ENCODE measurements at places on chromosomes 6 and 20.

GRCh38 chr20:57693002-57693582 lies 16.7 kb downstream of the PMEPA1 start:
- no peak for DNase-seq

- no peak for DNase-seq
Measured at GRCh38 chr6:5562277-5562676, 301.0 kb downstream of the FARS2 start.

DNA sequence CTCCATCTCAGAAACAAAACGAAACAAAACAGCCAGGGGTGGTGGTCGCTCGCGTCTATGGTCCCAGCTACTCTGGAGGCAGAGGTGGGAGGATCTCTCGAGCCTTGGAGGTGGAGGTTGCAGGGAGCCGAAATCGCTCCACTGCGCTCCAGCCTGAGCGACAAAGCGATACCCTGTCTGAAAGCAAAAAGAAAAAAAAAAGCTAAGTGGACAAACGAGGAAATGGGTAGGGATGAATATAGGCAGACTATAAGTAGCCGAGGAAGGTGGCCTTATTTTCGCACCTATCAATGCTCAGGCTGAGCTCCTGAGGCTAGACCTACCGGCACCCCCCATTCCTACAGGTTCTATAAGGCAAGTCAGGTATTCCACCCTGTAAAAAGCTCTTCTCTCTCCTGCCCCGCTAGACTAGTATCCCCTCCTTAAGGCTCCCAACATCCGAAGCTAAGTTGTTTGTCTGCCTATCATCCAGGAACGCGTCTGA lies 650 bp upstream of the CASP8AP2 start:
- no peak for DNase-seq

DNA sequence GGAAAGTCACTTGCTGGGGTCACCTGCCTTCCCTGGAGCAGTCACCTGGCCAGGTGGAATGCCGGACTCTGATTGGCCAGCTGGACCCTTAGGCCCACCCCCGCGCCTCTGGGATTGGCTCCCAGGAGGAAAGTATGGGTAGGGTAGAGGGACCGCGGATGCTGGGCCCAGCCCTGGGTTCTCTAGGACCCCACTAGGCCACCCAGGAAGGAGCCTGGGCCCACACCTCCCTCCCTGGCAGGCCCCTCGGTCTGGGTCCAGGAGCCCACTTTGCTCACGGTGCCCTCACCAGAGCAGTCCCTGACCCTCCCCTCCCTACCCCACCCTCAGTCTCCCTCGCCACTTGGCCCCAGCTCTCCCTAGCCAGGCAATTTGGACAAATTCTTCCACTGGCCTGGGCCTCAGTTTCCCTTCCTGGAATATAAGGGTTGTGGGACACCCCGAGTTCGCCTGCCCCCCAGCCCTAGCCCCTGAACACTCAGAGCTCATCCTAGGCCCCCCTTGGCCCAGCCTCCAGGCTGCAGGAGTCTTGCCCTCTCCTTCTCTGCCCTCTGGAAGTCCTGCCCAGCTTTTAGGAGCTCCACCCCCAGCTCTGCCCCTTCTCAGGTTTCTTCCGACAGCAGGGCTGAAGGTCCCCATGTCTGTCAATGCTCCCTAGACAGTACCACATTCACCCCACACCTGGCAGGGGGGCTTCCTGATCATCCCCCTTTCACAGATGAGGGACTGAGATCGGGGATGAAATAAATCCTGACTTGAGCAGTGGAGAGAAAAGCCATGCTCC lies 299.6 kb downstream of the TAF4 start:
- DNase-seq: no peak

DNA sequence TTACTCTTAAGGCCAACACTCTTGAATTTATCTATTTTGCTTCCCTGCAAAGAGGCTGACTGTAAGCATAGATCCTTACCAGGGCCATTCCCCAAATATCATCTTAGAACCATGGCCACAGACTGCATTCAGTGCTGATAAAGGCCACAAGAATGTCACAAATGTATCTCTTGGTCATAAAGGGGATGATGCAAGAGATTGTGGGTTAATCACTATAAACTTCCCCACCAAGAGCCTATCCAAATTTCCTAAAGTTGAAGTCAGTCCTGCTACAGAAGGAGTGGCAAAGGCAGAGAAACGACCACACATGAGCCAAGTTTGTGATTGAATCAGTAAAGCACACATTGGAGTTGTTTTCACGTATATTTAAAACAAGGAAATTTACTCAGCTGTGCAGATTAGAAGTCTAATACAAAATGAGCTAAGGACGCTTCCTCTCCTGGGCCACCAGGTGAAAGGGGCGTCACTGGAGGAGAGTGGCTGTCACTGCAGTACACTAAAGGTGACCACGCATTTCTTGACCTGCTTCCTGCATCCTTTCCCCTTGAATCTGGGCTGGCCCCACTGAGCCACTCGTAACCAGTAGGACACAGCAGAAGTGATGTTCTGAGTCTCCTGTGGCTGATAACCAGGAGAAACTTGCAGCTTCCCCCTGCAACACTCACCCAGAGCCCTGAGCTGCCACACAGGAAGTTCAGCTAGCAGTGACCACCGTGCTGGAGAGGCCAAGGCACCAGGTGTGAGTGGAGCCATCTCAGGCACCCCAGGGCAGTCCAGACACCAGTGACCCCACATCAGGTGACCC lies 181.9 kb downstream of the SYNDIG1 start:
- DNase-seq: peak; percentile 77

GRCh38 chr20:19841740-19842139 lies 83.7 kb downstream of the RIN2 start:
- no peak for DNase-seq

- no peak for DNase-seq
Measured at GRCh38 chr6:81978230-81978629, 225.7 kb upstream of the TENT5A start.

DNA sequence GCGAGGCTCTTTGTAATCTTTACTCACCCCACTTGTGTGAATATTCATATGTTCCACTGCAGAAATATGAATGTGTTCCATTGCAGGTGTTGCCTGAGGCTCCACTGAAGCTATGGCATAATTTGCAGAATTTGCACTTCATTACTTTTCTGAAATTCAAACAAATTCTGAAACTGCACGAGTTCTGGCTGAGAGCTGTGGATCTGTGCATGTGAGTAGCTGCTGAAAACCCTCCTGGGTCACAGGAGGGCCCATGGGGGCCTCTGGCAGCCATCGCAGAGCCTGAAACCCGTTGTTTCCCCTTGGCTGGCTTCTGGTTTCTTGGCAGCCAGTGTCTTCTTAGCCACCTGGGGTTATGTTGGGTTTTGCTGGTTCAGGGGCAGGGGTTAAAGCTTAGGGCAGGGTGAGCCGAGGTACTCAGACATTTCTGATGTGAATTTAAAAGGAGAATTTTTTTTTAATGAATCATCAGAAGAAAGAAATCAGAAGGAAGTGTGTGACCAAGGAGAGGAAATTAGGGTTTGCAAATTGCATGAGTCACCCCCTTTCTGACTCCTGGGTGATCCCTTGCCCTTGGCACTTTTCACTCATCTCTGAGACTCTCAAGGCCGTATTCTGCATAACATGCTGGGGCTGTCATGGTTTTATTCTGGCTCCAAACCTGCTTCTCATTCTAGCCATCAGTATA lies 40.6 kb downstream of the TOX2 start:
- peak; percentile 62 for DNase-seq

DNA sequence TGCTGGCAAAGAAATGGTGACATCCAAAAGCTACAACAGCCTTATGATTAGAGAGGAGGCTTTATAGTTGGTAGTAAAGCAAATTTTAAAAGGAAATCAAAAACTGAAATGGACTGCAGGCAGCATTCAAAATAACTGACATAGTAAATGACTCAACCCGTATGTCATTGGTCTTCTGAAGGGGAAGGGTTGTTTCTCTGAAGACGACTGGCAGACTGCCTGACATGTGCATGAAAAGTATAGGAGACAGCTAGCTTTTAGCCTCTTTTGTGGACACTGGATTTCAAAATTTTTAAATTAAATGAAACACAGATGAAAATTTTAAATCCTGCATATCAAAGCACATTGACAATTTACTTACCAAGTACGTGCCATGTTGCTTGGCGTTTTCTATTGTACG lies 90.7 kb downstream of the TRMT6 start:
- DNase-seq: no peak

- DNase-seq: no peak
Measured at GRCh38 chr6:116060572-116061283, at the start of gene FRK. Gene FRK, minus strand, starts transcription at chr6:116060891. Its CDS starts 580 bp downstream, at chr6:116060311.

GRCh38 chr6:4925580-4925979 lies 78.3 kb downstream of the RPP40 start:
- no peak for DNase-seq

DNA sequence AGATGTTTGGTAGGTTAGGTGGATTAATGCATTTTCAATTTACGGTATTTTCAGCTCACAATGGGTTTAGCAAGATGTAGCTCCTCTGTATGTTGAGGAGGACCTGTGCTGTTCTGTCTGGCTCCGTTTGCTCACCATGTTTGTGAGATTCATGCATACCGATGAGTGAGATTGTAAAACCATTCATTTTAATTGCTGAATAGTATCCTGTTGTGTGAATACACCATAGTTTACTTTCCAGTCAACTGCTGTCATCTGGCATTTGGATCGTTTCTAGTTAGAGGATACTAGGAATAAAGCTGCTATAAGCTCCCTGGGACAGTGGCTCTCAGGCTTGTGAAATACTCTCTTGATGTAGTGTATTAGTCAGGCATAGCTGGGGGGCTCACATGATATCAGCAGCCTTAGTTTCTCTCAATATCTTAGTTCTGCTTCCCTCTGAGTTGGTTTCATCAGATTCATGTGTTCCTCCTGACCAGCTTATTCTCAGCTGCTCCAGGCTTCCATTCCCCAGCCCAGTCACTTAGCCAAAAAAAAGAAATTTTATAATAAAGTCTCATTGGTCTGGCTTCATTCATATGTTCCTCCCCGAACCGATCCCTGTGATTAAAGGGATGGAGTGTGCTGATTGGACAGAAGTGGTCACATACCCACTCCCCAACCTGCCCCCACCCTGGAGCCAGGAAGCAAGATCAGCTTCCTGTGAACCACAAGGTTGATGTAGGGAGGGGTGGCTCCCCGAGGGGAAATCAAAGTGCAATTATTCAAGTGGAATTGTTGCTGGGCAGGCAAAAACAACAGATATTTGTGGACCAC lies 10.9 kb upstream of the B4GALT5 start:
- DNase-seq: no peak

- DNase-seq: no peak
Measured at GRCh38 chr20:57265997-57266290, 497 bp downstream of the BMP7 start.

- no peak for DNase-seq
Measured at GRCh38 chr20:63697357-63697867, 960 bp downstream of the TNFRSF6B start.

- DNase-seq: no peak
Measured at GRCh38 chr6:117477988-117478852, 4.3 kb upstream of the DCBLD1 start.

DNA sequence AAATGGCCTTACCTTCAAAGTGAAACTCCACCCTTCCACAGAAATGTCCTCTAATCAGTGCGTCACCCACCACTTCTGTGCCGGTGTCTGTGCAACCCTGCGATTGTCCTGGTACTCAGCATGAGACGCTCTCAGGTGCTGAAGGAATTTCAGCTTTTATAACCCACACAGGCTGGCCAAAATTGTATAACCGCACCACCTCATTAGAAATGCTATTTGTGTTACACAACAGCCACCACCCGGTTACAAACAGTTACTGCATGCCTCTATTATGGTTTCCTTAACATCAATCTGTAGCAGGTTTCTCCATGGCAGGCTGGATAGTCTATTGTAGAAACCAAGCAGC lies 51.5 kb downstream of the SLC23A2 start:
- no peak for DNase-seq

DNA sequence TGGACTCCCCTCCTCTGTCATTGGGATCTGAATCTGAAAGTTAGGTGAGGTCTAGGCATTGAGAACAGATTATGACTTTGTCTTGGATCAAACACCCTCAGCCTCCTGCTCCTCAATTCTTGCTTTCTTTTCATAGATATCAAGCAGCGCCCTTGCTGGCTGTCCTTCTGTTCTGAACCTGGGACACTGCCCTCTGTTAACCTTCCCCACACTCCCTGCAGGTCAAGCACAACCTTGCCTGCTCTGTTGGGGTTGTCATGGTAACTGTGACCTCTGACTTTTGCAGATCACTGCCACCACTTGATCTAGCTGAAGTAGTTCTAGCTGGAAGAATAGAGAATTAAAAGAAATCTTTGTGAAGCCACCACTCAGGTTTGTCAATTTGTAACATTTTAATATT lies 16.4 kb upstream of the MICA start:
- DNase-seq: no peak

All from AG04450 (cell line).